Fibroblast of villous mesenchyme (primary cell): ENCODE measurements at places on chromosomes 7 and 10.

GRCh38 chr10:47013507-47014154 is 102.4 kb downstream of the PTPN20 start:
- no peak for DNase-seq

DNA sequence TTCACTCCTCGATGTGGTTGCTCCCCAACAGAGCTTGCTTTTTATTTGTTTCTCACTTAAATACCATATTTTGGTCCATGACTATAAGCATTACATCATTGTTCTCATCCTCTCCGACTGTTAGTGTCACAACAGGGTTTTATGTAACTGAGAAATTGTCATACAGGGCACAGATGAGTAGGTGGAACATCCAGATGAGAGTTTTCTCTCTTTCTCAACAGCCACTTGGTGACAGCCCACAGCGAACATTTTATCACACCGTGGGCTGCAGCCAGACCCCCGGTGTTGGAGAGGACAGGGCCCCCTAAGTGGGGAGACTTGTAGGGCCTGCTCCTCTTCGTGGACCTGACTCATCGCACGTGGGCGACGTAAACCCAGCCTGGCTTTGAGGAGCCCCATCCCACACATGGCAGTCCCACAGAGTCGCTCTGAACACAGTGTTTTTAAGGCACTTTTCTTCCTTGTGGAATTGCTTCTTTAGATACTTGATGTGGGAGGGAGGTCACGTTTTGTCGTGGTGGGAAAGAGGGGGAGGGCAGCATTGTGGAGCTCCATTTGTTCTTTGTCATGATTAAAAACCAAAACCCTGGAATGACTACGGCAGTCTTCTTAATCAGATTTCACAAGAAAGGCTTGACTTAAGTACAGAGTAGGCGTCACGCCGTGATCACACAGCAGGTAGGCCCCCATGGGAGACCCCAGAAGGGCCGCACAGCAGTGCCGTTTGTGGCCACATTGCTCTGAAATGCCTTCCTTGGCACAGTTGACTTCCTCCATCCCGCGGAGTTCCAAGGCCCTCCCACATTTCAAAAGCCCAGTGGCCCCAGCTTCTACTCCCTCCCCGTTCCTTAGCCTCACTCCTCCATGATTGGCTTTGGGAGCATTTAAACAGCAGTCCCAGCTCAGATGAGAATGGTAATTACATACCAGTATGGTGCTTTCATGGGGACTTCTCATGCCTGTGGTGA is 220.6 kb downstream of the CCDC3 start:
- DNase-seq: no peak

DNA sequence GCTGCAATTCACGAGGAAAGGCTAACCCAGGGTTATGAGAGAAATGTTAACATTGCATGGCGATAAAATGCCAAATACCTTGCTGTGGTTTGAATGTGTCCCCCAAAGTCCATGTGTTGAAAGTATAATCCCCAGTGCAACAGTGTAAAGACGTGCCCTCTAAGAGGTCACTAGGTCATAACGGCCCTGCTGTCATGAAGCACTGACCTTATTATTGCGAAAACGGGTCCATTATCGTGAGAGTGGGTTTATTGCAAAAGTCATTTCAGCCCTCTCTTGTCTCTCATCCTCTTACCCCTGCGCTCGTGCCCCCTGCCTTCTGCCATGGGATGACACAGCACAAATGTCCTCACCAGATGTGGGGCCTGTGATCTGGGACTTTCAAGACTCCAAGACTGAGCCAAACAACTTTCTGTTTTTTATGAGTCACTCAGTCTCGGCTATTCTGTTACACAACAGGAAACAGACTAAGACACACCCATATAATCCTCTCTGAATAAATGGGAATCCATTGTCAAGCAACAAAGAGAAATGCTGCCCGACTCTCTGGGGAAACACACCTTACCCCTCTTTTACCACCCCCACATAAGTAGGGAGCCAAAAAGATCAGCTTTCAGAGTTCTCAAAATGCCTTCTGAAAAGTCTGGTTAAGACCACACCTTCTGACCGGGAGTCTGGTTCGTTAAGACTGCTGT is 73.1 kb upstream of the UCN3 start:
- peak; percentile 98 for DNase-seq

DNA sequence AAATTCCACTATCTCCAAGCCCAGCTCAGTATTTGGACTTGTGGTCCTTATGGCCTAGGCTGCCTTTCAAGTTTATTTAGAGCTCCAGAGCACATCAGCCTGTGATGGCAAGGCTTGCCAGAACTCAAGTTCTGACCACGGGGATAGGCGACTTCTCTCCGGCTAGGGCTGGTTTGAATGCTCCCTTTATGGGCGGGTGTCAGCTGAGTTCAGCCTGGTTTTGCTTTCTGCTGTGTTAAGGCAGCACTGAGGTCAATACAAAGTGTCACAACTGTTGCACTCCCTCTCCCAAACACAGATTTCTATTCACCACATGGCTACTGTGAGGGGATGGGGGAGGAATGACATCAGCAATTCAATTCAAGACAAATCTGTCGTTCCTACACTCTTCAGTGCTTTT is 318.1 kb upstream of the MYO3A start:
- no peak for DNase-seq

DNA sequence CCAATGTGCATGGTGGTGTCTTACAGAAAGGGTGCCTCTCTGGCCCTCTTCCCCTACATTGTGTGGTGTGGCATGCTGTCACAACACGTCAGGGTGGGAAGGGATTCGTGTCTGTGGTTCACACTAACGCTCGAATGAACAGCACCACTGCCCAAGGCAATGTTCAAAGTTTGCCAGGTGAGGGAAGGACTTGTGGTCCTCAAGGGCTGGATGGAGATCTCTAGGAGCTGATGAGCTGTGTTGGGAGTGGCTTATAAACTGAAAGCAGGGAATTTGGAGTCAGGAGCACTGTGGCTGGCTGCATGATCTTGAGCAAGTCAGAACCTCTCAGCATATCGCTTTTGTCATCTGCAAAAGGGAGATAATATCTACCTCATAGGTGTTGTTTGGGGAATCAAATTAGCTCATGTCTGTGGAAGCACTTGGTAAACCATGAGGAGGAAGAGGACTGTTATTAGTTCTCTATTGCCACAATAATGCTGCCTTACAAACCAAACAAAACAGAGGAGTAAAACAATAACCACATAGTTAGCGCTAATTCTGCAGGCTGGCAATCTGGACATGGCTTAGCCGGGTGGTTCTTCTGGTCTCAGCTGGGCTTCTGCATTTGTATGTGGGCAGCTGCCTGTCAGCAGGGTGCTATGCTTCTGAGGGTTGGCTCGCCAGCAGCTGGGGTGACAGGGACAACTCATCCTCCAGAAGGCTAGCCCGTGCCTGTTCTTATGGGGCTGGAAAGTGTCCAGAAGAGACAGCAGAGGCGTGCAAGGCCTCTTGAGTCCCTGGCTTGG is 22.9 kb upstream of the C10orf105 start:
- DNase-seq: no peak

DNA sequence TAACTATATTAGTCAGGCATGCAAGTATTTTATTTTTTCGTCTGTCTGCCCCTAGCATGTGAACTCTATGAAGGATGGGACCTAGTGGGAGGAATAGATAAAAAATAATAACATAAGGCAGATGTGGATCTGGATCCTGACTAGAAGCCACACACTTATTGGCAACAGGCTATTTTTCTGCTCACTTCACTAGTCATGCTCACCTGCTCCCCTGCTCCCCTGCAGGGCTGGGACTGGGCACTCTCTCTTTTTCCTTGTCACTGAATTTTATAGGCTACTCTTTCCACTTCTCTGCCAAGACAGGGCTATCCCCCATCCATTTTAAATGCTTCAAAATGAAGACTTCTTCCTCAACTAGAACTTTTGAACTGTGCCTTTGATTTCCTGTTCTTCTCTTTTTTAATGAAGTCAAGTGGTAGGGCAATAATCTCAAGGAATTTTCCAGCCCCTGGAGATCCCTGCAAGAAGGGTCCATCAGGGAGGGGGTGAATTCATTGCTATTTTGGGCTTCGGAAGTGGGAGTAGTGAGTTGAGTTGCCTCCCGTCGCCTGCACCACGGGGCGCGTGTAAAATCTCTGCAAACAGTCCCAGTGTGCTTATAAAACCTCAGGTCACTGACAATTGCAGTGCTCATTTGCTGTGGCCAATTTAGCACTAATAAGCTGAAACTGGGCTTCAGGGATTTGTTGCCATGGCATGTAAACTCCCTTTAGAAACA is 156.7 kb upstream of the NPVF start:
- no peak for DNase-seq

DNA sequence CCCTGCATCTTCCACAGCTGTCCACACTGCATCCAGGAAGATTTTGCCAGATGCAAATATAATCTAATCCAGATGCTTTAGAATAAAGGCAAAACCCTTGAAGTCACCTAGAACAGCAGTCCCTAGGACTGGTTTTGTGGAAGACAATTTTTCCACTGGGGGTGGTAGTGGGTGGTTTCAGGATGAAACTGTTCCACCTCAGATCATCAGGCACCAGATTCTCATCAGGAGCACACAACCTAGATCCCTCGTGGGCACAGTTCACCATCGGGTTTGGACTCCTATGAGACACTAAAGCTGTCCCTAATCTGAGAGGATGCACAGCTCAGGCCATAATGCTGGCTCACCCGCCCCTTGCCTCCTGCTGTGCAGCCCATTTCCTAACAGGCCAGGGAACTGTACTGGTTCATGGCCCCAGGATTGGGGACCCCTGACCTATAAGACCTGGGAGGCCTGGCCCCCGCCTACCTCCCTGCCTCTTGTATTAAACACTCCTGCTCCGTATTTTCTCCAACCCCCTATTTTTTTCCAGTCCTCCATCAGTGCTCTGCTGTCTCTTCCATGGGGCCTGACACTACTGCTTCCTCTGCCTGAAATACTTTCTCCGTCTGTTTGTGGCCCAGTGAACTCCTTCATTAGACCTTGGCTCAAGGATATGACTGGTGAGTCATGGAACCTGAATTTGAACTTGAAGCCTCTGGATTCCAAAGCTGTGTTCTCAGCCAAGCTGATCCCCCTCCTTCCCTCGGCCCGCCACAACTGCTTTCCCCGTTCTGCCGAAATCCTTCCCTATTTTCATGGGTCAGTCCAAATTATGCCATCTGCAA is 79.9 kb upstream of the RHEB start:
- DNase-seq: peak; percentile 92

- DNase-seq: no peak
Measured at GRCh38 chr10:68302503-68302823, 29.4 kb upstream of the HNRNPH3 start.

GRCh38 chr10:96642973-96643372 is 56.2 kb upstream of the TM9SF3 start:
- peak; percentile 25 for DNase-seq

GRCh38 chr10:44995914-44996669 is 4.6 kb upstream of the ZNF22 start:
- DNase-seq: peak; percentile 85

- DNase-seq: no peak
Measured at GRCh38 chr10:98396096-98397063, 18.6 kb downstream of the PYROXD2 start.

DNA sequence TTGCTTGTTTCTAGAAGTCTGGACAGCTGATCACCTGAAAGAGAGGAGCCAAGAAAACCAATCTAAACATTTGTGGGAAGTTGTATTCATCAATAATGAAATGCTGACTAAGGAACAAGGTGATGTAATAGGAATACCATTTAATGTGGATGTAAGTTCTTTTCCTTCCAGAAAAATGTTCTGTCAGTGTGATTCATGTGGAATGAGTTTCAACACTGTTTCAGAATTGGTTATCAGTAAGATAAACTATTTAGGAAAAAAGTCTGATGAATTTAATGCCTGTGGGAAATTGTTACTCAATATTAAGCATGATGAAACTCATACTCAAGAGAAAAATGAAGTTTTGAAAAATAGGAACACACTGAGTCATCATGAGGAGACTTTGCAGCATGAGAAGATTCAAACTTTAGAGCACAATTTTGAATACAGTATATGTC is 39.8 kb upstream of the ZNF37A start:
- peak; percentile 88 for DNase-seq

DNA sequence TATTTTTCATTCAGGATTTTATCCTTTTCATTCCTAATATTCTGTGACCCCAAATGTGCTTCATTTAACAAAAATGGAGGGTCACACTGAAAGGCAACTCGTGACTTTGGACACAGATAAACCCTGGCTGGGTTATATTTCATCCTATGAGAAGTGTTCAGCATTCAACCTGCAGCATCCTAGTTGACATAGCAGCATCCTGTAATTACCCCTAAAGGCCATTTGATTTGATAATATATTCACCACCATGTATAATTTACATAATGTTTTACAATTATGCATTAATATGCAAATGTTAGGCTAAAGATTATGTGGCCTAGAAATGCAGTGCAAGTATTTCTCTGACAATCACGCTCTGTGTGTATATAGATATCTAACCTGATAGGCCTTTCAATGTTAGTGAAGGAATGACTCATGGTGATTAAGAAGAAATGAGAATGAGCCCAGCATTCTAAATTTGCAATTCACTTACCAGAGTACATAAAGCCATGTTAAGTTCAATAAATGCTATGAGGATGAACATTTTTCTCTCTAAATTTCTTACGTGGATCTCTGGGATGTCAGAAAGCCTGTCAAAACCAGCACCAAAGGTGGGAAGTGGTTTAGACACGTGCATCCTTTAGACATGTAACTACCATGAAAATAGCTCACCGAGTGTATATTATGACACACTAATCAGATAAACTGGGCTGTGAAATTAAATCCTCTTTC is 337.7 kb upstream of the AOAH start:
- no peak for DNase-seq
